ENCODE measurements at places on chromosomes 12 and 14.

- H3K27me3 ChIP-seq: no peaks in the 10 kb centered on the region
- H3K4me1 ChIP-seq: no peaks in the 10 kb centered on the region
- no peak for DNase-seq
- no peak overlapping the region for H3K27ac ChIP-seq
- no peak overlapping the region for H3K4me3 ChIP-seq
- H3K36me3 ChIP-seq: no peaks in the 10 kb centered on the region
Measured at GRCh38 chr12:32903318-32903717, 6.7 kb upstream of the PKP2 start.

GRCh38 chr12:107134558-107134957 lies 41.2 kb upstream of the CRY1 start:
- no peaks in the 10 kb centered on the region for H3K27me3 ChIP-seq
- no peak overlapping the region for H3K4me3 ChIP-seq
- H3K4me1 ChIP-seq: no peaks in the 10 kb centered on the region
- no peaks in the 10 kb centered on the region for H3K36me3 ChIP-seq

DNA sequence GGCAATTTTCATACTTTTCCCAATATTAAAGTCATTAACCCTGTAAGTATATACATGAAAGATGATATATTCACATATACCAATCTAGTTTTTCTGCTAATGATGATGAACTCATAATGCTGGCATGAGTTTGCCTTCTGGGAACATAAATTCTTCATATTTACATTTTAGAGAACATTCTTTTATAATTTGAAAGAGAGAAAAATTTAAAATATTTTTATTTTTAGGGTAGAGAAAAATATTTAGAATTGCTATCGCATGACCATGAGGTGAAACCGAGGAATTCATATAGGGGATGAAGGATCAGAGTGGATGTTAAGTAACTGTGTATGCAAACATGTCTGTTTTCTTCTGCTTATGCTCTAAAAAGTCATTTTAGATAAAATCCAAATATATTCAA lies 825.3 kb upstream of the FLRT2 start:
- no peaks in the 10 kb centered on the region for H3K36me3 ChIP-seq
- DNase-seq: no peak
- no peak overlapping the region for H3K27ac ChIP-seq
- no peak overlapping the region for H3K4me3 ChIP-seq
- no peaks in the 10 kb centered on the region for H3K27me3 ChIP-seq

DNA sequence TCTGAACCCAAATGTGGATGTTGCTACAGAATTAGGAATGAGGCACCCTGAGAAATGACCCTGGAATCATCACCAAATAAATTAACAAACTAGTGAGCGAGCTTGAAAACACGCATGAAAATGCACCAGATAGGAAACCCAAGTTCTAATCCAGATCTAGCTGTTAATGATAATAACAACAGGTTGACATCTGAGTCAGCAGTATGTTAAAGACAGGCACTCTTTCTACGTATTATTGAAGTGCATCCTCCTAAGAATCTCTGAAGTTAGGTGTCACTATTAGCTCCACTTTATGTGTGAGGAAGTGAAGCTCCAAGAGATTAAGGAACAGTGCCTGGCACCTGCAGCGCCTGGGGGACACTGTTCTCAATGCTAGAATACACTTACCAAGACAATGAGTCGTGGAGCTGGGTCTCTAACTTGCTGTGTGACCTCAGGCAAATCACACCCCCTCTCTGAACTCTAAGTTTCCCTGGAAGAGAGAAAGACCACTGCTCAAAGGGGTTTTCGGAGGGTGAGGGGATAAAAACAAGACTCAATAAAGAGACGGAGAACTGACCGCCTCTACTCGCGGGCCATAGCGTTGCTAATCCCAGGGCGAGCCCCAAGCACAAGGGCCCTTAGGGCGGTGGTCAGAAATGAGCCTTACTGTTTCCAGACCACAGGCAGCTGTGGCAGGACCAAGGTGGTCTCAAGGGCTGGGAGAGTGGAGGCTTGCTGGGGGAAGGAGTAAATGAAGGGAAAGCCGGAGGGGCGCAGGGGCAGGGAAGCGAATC lies 2.1 kb downstream of the SLC6A12 start:
- H3K4me1 ChIP-seq: peaks cover 8% of the 10 kb centered on the region
- peaks cover 62% of the 10 kb centered on the region for H3K27me3 ChIP-seq
- no peak for DNase-seq
- no peaks in the 10 kb centered on the region for H3K36me3 ChIP-seq
- H3K27ac ChIP-seq: no peak overlapping the region
- no peak overlapping the region for H3K4me3 ChIP-seq

DNA sequence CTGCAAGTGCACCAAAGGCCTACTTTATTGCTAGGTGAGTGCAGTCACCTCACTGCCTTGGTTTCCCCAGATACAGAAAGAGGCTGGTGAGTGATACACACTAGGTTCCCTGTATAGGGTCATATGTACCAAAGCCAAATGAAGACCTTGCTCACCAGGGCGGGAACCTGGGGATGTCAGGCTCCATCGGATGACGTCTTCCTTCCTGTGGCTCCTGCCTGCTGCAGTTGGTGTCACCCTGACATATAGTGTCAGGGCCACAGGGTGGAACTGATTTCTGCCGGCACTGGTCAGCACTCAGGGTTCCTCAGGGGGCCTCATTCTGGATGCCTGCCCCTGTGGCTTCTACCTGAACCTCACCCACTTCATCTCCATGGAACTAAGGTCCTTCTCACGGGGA lies 43.1 kb downstream of the PLEKHG3 start:
- no peaks in the 10 kb centered on the region for H3K27me3 ChIP-seq
- peaks cover 57% of the 10 kb centered on the region for H3K36me3 ChIP-seq
- H3K4me1 ChIP-seq: peaks cover 25% of the 10 kb centered on the region
- DNase-seq: no peak
- no peak overlapping the region for H3K4me3 ChIP-seq

DNA sequence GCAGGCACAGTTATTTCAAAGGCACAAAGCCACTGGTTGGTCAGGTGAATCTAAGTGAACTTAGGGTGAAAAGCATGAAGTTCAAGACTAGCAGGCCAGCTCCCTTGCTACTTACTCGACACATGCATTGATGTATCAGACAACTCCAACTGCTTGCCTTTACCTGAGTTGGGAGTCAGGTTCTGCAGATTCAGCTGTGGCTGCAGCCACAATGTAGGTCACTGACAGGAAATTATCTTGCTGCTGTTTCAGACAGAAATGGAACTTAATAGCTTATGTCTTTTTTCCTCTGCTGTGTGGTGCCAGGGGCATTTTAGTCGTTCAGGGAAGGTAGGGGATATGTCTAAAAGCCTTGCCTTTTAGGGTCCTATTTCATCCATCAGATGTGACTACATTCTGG lies 125.6 kb upstream of the RPH3A start:
- H3K36me3 ChIP-seq: no peaks in the 10 kb centered on the region
- no peak overlapping the region for H3K27ac ChIP-seq
- no peak overlapping the region for H3K4me3 ChIP-seq
- no peak for DNase-seq
- no peaks in the 10 kb centered on the region for H3K4me1 ChIP-seq

DNA sequence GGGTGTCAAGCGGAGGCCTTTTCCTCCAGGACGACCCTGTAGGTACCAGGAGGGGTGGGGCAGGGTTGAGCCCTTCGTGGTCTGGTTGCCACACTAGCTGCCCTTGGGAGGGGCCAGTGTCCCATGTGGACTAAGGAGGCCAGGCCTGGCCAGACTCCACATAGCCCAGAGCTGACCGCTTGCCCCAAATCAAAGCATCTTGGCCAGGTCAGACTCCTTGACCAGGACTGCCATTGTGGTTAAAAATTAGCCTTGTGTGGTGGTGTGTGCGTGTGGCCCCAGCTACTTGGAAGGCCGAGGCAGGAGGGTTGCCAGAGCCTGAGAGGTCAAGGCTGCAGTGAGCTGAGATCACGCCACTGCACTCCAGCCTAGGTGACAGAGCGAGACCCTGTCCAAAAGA lies 24.8 kb downstream of the ALDH2 start:
- H3K27me3 ChIP-seq: no peaks in the 10 kb centered on the region
- no peak overlapping the region for H3K4me3 ChIP-seq
- no peaks in the 10 kb centered on the region for H3K4me1 ChIP-seq
- DNase-seq: no peak
- H3K36me3 ChIP-seq: peaks cover 89% of the 10 kb centered on the region

DNA sequence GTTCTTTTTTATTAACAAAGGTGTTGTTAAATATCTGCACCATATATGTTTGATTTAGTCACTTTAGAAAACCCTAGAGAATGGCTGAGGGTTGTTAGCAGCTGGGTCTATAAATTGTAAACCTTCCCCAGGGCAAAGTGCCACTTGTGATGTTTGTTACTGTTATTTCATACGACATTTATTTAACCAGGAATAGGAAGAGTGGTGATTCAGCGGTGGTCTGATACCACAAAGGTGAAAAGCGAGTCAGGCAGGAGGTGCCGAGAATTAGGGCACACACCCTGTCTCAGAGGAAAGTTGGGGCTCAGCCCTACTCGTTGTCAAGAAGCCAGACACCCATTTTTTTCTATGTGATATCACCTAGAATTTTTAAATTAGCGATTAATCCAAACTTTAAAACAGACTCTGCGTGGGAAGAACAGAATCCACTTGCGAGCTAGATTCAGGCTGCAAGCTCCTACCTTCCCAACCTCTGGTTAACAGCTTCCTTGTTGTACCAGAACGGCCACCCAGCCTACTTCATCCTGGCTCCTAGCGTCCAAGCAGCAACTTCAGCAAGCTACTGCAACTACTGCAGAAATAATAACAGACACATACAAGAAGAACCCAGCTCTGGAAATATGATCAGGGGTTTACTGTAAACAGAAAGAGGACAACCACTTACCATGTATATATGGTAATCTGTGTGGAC lies 126.7 kb downstream of the TMEM132D start:
- no peak for DNase-seq
- H3K27me3 ChIP-seq: no peaks in the 10 kb centered on the region
- H3K27ac ChIP-seq: no peak overlapping the region
- H3K4me3 ChIP-seq: no peak overlapping the region
- no peaks in the 10 kb centered on the region for H3K36me3 ChIP-seq
- no peaks in the 10 kb centered on the region for H3K4me1 ChIP-seq

- H3K4me3 ChIP-seq: no peak overlapping the region
- no peaks in the 10 kb centered on the region for H3K4me1 ChIP-seq
- no peak overlapping the region for H3K27ac ChIP-seq
- no peak for DNase-seq
- no peaks in the 10 kb centered on the region for H3K27me3 ChIP-seq
Measured at GRCh38 chr12:109192358-109192757, 76.0 kb downstream of the ACACB start.
